Urinary bladder (tissue), 4 donors: ENCODE measurements at places on chromosomes 2 and 18. TPM values are rescaled to one million over a fixed set of nuclear protein-coding genes. Genes with fewer than 3 reads are reported as not detected.

The TPO gene
- 0.74 TPM for total RNA-seq

The L3MBTL4 gene
- 6.7 TPM for total RNA-seq

GRCh38 chr18:22570492-22570891 lies 152.8 kb upstream of the CTAGE1 start:
- no peak for DNase-seq

- no peak for DNase-seq
Observed at GRCh38 chr2:232831496-232831895, 38.6 kb upstream of the SNORC start.

- no peak for DNase-seq
Observed at GRCh38 chr18:323253-323622, 55.4 kb upstream of the THOC1 start.

GRCh38 chr2:64488050-64488974 lies 34.4 kb downstream of the LGALSL start:
- DNase-seq, result no peak

GRCh38 chr2:55595536-55595935 lies 21.9 kb downstream of the PPP4R3B start:
- no peak for DNase-seq

DNA sequence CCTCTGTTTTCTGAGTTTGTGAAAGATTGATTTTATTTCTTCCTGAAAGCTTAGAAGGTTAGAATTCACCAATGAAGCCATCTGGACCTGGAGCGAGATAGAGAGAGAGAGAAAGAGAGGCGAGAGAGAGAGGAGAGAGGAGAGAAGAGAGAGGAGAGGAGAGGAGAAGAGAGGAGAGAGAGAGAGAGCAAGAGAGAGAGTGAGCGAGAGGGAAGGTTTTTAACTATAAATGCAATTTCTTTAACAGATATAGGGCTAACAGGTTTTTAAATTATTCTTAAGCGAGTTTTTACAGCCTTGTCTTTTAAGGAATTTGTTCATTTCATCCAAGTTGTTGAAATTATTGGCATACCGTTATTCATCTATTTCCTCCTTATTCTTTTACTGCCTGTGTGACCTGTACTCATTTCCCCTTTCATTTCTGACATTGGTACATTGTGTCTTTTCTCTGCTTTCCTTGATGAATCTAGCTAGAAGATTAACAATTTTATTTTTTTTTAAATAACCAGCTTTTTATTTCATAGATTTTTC lies 56.1 kb downstream of the BABAM2 start:
- no peak for DNase-seq

The KYNU gene
- 9.8 TPM for total RNA-seq

DNA sequence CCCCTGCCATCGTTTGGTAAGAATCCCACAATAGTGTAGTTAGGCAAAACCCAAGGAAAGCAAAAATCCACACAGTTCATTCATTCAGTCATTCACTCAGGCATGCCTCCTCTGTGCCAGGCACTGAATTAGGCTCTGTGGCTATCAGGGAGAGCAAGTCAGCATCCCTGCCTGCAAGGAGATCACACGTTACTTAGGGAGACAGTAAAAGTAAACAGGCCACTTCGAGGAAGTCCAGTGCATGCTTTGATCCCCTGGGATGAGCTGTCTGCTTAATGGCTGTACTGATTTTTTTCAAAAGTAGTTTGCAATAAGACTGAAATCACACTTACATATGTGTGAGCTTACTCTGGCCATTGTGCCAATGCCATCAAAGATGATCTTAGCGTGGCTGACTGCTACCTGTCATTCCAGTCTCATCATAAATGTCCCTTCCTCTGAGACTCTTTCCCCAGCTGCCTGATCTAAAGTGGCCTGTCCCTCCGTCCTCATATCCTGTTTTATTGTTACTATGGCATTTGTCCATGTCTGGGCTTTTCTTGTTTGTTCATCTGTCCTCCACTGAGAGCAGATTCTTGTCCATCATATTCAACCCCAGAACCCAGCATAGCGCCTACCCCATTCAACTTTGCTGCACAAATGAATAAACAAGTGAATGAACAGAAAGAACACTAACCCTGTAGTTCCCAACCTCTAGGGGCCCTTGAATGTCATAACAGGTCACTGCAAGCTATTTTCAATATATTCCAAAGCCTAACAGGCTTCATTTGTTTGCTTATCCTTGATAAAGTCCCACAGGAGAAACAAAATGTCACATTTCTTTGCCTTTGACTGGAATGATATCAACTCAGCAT lies 84.1 kb downstream of the GALNT14 start:
- DNase-seq, result no peak

DNA sequence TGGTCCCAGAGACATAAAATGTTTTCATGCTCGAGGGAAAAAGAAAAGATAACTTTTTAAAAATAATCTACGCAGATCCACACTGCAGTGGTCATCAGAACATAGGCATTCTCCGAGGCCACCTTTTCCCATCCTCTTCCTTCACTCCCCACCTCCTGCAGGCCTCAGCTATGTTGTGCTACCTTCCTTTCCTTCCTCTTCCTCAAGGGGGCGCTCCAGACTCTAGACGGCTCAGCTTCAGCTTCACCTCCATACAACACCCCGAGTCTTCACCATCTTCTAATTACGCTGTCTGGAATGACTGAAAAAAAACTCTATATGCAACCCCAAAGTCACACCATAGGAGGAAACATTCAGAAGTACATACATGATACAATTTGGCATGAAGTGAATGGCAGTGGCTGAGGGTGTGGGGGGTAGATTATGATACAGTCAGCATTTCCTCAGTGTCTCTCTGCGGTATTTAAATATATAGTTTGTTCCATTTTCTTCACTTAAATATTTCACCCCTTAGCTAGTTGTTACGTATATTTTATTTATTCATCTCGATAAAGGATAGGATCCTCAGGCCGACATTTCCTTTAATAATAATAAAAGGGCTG lies 583.6 kb downstream of the IRS1 start:
- no peak for DNase-seq

The SKA1 gene
- total RNA-seq, result 11.5 TPM

The KIF5C gene
- total RNA-seq, result 10.8 TPM

The SCG2 gene
- 15.3 TPM for total RNA-seq

DNA sequence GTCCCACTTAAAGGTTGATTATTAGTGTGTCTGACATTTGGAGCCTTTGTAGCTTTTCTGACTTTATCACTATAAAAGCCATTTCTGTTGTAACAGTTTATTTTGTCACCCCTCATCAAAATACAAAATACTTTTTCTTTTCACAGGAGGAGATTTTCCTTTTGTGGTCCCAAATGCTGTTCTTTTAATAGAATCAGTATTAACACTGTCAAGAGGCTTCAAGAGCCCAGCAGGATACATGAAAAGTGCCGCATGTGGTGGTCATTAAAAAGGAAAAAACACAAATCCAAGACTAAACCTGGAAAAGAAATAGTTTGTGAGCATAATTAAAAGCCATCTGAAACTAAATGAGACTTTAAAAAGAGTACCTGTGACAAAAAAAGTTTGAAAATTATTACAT lies 515.7 kb downstream of the DCDC2C start:
- no peak for DNase-seq

GRCh38 chr2:161283926-161284325 lies 24.3 kb upstream of the PSMD14 start:
- DNase-seq, result no peak

DNA sequence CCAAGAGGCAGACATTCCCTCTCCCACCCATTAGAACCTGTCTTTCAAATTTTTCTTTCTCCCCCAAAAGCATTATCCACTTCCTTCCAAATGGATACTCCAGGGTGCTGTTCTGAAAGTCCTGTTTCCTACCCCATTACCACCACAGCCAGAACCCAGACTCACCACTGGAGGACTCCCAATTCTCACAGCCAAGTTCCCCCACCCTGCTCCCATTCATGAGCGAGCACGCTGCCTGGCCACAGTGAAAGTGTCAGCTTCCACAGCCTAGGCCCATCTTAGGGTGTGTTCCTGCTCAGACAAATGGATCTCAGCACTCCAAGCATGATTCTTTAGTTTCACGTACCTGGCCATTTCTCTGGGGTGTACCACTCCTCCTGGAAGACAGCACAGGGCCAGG lies 3.8 kb upstream of the ANKRD53 start:
- no peak for DNase-seq

DNA sequence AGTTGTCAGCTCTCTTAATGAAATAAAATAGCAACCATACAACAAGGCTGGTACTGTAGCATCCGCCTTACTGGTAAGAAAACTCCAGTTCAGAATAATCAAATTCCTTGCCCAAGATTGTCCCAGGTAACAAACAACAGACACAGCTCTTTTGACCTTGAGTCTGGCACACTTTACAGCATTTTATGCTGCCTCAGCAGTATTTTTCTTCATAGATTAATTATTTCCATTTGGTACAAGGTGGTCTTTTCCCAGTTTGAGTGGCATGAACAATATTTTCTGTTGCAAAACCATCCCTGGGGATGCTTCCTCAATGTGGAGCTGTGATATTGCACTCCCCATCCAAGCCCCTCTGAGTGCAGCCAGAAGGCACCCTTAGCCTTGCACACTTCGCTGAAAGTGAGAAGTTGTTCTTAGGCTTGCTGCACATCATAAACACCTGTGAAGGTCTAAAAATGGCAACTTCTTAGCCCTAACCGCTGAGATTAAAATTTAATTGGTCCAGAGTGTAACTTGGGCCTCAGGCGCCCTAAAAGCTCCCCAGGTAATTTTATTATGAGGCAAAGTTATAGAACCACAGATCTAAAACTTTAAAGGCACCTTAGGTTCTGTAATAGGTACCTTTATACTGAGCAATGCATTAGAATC lies 523.3 kb downstream of the CMPK2 start:
- no peak for DNase-seq

DNA sequence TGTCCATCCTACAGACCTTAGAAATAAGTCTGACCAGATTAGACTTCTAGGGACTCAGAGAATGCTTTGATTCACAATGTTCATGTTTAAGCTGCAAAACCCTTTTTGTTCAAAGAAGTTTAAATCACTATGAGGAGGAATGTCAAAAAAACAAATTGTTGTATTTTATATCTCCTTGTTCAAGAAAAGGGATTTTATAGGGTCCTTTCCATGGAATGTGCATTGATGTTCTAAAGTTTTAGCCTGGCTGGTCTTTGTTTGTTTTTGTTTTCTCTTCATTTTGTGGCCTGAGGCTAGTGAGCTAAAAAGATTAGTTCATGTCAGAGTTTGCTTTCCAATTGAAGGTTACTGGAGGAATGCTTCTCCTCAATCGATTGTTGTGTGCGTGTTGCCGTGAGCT lies 77.2 kb downstream of the MGAT5 start:
- DNase-seq, result no peak

- DNase-seq, result no peak
Observed at GRCh38 chr18:7953095-7953958, 386.2 kb downstream of the PTPRM start.
